LHCN-M2 (cell line): ENCODE measurements at places on chromosomes 5 and 9.

DNA sequence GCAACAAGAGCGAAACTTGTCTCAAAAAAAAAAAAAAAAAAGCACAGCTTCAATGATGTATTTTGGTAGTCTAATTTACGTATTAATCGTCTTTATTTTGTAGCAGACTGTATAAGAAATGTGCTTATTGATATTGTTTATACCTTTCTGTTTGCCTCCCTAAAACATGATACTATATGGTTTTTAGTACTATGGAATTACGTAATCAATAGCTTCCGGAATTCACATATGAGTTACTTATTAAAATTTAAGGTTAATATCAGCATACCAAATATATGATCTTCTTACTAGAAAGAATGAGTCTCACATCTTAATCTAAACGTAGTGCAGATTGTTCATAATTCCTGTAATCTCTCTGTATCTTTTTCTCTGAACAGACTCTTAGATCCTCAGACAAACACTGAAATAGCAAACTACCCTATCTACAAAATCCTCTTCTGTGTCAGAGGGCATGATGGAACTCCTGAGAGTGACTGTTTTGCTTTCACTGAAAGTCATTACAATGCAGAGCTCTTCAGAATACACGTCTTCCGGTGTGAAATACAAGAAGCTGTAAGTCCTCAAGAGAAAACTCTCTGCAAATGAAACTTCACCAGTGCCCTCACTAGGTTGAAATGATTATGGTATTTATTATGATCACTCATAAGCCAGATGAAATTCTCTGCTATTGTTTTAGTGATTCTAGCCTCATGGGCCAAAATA, 44.4 kb upstream of the GPR21 start:
- DNase-seq = no peak

DNA sequence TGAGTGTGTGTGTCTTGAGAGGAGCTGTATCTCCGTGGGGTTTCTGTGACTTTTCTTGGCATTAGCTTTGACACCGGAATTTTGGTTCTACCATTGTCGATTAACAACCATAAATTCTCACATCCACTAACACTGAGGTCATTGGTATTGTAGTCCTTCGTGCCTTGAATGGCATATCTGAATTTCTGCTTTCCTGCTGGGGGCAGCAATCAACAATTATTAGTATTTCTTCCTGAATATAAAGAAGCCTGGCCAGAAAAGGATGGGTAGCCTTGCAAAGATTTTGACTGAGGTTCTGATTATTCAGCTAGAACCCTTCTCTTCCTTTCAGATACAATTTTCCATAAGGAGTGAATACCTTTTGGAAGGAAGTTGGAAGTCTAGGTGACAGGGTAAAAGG, 33.5 kb upstream of the SHOC1 start:
- peak; percentile 55 for DNase-seq

GRCh38 chr5:80146046-80146445, 109.8 kb downstream of the SERINC5 start:
- DNase-seq = no peak

DNA sequence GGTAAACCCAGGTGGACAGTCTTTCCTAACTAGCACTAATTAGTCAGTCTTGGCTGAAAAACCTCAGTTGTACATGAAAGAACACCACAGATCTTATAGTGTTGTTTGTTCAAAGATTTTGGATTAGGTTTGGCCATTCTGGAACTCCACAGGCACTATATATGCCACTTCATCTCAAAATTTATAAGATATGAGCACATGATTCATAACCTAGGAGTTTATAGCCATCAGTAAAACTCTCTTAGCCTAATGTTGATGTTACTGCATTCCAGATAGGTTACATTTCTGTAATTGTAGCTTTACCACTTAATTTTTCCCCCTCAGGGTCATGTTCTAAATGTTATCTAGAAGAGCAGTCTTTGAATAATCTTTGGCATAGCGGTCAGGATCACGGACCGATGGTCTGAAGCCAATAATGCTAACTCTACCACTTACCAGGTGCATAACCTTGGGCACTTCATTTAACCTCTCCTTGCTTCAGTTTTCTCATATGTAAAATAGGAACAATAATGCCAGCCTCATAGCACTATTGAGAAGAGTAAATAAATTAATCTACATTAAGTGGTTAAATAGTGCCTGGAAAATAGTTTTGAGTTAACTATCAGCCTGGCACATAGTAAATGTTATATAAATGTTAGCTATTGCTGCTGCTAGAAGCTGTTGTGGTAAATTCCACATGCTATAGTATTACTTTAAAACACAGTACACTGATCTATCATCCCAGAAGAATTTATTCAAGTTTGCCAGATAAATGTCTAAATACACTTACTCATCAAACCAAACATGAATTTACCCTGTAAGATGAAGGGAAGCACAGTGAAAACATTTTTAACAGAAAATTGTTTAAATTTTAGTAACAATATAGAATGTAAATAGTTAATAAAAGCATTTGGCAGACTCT, 743.9 kb downstream of the NR2F1-AS1 start:
- peak; percentile 46 for DNase-seq

DNA sequence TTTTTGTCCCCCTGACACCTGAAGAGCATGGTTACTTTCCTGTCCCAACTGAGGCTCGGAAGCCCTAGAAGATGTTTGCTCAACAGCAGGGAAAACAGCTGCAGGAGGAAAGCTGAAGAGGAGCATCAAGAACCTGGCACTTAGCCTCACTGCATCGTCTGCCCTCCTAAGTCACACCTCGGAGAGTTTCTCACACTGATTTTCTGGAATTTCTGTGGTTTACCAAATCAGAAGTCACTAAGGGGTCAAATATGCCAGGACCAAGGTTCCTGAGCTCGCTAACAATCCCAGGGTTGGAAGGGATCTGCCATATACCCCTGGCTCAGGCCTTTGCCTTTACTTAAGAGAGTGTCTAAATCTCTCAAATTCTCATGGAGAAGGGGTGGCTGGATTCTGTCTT, 5.3 kb downstream of the IL12B start:
- peak; percentile 72 for DNase-seq

DNA sequence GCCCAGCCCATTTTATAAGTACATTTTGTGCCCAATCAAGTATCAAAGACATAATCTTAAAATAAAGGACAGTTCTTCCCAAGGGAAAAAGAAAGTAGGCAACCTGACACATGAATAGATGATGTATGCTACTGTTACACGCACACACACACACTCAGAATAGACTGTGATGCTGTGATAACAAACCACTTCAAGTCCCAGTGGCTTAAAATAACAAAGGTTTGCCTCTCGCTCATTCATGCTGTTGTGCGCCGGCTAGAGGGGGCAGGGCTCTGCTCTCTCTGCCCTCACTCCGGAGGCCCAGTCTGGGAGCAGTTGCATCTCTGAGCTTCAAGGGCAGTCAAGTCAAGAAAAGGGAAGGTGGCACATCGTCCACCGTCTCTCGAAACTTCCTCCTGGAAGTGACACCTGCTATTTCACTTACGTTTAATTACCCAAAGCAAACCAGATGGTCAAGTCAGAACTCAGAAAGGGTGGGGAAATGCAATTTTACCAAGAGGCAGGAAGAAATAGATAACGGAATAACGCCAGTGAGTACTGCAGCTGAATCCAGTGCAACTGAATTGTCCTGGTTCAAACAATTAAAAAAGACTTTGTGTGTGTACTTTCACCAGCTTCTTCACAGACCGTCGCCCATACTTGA, 43.3 kb downstream of the ANKRD33B start:
- DNase-seq = no peak

DNA sequence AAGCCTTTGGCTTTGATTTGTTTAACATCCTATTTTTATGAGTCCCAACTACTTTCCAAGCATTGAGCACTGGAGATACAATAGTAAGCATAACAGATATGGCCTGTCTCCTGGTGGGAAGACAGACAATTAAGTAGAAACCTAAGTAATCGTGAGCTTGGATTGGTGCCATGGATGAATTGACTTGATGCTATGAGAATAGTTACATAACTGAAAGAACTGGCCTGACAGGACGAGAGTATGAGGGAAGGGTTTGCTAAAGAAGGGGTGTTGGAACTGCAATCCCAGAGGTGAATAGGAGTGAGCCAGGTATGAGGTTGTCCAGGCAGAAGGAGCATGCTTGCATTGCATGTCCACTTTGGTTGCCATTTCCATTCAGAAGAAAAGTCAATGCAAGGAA, 52.4 kb downstream of the GPR21 start:
- no peak for DNase-seq

DNA sequence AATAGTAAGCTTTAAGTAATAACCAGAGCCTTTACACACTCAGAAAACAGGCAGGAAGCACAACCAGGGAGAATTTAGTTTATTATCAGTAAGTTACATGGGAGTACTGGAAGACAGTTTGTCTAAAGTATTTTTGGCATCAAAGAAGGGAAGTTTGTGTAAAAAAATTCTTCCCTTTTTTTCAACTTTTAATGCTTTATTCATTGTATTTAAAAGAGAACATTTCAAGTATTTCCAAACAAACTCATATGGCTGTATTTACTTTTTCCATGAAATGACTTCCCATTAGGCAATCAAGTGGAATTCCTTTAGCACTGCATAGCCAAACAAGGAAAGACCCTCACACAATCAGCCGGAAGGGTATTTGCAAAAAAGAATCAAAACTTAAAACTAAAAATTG, 26.7 kb downstream of the RNF145 start:
- no peak for DNase-seq

DNA sequence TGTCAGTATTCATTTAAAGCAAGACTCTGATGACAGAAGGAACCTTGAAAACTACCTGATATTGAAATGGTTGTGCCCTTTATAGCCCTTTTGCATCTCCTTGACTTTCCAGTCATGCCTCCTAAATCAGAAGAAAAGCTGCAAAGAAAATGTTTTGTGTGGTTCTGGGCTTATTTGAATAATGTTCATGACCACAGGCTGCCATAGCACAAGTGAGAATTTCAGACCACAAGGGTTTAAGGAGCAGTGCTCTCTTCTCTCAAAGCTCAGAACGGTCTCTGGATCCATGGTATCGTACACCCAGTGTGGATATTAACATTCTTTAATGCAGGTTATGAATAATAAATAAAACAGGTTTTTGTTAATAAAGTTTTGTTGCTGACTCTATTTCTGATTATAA, 54.2 kb downstream of the GPR107 start:
- DNase-seq = no peak

GRCh38 chr9:116483622-116484491, 203.2 kb upstream of the TRIM32 start:
- DNase-seq = no peak

DNA sequence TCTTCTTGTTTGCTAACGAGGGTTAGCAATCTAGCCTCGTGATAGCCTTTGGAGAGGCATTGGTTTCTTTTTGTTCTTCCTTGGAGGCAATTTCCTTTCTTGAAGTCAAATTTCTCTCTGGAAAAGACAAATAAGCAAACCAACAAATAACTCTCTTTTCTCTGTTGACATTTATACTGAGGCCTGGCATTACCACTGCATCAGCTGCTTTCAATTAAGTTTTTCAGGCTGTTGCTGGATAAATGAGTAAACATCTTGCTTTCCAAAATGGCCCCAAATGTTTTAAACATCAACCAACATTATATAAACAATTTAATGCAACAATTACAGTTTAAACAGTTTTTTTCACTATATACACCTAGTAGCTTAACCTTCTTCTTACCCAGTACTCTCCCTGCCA, 264.4 kb downstream of the HTR1A start:
- DNase-seq = no peak

- no peak for DNase-seq
These were observed 9.3 kb upstream of the SPINK13 start for GRCh38 chr5:148259288-148259687.

DNA sequence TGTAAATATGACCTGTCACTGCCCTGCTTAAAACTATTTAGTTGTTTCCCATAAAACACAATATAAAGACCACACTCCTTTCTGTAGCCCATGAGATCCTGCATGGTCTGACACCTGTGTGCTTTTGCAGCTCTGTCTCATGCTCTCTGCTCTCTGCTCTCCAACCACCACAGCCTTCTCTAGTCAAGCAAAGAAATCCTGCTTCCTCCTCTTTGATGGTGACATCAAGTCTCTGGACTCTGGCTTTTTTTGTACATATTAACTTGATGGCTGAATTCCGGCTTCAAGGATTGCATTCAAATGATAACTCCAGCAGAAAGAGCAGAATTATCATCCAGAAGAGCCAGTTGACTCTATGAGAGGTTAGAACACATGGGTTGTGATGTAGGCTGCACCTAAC, 58.2 kb downstream of the CHSY3 start:
- no peak for DNase-seq

- no peak for DNase-seq
These were observed 68.6 kb downstream of the NLN start for GRCh38 chr5:65790371-65791163.

DNA sequence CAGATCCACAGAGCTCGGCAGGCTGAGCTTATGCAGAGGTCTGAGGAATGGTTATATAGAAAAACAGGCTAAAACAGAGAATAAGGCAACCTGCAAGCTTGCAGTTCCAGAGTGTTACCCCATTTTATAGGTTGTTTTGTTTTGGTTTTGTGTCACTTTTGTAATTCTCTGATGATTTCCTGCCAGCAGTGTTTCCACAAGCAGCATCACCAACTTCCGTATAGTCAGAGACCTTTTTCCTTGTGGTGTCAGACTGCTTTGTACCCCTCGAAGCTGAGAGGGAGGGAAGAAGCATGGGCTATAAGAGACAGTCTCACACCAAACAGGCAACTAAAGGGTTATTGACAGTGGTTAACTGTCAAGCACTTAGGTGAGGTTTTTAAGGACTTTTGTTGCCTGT, 61.8 kb downstream of the TLE4 start:
- no peak for DNase-seq

DNA sequence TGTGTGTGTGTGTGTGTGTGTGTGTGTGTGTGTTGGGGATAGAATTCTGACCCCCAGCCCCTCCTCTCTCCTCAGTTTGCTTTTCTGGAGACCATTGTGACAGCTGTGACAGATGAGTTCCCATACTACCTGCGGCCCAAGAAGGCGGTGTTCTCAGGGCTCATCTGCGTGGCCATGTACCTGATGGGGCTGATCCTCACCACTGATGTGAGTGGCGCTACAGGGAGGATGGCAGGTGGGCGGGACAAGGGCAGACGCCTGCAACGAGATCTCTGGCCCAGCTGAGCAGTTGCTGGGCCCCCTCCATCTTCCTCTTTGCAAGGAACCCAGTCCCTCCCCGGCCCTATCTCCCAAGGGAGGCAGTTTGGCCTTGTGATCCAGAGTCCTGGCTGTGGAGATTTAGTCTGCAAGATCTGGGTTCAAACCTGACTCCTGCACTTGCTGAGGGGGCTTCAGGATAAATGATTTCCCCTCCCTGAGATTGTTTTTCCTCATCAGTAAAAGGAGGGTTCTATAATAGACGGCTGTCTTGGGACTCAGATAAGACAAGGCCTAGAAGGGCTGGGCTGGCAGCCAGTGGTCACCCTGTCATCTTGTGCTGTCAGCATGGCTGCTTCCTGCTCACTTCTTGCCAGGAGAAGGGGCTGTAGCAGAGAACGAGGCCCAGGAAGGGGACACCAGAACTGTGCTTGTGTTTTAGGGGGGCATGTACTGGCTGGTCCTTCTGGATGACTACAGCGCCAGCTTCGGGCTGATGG, 14.1 kb downstream of the SLC6A7 start:
- no peak for DNase-seq
